ENCODE measurements at places on chromosomes 2 and 18.

GRCh38 chr18:3690764-3691066 lies 240.7 kb downstream of the TGIF1 start:
- no peak for DNase-seq

GRCh38 chr2:233824373-233824772 lies 30.0 kb downstream of the HJURP start:
- DNase-seq = no peak

DNA sequence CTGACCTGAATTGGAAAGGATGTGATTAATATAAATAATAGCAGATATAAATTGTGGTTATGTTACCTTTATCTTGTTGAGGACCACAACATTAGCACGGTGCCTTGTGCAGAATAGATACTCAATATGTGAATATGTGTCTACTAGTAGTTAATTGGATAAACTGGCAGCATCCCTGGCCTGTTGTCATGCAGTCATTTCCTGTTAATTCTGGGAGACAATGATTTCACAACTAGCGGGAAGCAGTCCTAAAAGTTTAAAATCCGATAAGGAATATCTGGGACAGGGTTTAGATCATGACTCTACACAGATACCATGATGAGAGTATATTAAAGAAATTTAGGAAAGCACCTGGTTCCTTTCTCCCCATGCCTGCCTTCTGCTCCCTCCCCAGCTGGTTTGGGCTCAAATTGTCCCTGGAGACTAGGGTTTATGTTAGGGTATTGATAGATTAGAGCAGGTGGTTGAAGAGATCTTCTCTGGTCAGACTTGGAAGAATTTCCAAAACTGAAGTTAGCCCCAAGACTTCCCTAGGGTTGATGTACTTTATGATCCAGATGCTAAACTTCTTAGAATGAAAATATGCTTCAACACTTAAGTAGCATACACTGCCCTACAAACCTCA lies 32.8 kb downstream of the CYBRD1 start:
- DNase-seq = no peak

DNA sequence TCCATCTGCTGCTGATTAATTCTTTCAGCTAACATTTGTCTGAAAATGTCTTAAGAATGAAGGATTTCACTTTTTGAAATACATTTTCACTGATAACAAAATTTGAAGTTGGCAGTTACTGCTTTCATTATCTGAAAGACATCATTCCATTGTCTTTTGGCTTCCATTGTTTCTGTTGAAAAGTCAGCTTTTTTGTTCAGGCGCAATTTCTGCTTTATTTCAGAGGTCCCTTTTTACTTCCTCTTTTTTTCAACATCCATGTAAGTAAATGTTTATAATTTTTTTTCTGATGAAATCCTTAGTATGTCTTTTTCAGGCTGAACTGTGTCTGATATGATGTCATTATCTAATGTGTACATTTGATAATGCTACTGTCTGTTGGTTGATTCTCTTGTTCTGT lies 184.2 kb downstream of the RND3 start:
- DNase-seq = no peak

DNA sequence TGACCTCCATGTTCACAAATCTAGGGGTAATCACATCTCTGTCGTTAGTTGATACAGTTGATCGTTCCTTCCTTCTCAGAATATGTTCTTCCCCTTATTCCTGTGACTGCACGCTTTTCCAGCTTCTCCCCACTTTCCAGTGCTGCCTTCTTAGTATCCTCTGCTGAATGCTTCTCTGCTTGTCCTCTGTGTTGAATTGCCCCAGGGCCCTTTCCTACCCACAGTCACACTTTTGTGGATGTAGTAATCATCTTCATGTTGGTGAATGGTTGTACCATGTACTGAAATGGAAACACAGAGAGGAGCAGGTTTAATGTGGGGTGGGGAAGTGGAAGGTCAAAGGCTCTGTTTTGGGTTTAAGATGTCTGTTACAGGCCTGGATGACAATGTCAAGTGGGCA lies 47.2 kb downstream of the EML6 start:
- DNase-seq = no peak

- DNase-seq = no peak
Measured at GRCh38 chr2:227886149-227886548, 14.7 kb downstream of the DAW1 start.

GRCh38 chr2:85951351-85952067 lies 62.7 kb upstream of the ST3GAL5 start:
- no peak for DNase-seq

DNA sequence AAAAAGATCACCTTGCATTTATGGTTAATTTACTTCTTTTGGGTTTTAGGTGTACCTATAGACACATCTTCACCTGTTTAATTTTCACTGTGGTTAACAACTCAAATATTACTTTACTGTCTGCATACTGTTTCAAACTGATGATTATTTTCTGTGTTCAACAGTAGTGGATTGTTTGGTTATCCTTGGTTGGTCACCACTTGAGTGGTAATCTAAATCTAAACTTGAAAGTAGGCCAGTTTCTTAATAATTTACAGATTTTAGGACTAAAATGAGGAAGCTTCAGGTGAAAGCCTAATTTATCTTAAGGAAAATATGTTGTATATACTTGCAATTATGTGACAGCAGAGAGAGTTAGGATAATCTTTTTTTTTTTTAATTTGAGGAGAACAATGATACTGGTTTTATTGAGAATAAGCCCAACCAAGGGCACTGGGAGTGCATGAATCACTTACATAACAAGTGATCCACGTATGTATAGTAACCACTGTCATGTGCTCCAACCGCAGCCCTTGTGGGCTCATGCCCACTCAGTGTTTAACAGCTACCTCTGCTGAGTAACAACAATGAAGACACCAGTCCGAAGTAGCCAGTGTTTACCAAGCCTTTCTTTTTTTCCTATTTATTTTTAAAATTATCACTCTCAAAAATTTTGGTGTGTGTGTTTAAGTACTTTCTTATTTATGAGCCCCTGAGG lies 31.0 kb upstream of the WDSUB1 start:
- no peak for DNase-seq

DNA sequence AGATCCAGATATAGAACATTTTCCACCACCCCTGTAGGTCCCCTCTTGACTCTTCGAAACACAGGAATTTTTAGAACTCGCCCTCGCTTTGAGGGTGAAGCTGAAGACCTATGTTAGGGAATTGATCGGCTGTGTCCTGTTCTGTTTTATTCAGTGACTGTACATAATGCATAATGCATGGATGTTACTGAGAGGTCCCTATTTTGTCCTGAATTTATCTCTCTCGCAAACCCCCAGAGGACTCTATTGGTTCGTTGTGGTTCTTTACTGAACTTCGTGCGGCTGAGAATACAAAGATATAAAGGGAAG lies 431 bp upstream of the EIF5B start:
- DNase-seq = no peak

- DNase-seq = no peak
Measured at GRCh38 chr18:45165871-45166270, 449.4 kb upstream of the SLC14A2 start.

- DNase-seq = no peak
Measured at GRCh38 chr2:669323-669722, 7.9 kb downstream of the TMEM18 start.

DNA sequence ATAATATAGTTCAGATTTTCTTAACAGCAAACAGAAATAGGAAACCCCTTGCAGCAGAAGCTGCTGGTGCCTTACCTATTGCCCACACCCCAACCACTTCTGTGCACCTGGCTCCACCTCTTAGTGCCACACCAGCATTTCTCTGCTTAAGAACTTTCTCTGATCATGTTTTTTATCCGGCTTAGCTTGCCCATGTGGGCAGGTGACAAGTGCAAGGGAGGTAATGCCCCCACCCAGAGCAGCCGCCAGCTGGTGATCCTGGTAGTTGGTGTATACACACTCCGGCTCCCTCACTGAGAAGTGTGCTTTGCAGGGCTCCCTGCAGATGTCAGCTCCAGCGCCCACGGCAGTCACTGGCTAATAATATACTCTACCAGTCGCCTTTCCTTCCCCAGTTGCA lies 126.3 kb downstream of the ALPK2 start:
- DNase-seq = no peak

DNA sequence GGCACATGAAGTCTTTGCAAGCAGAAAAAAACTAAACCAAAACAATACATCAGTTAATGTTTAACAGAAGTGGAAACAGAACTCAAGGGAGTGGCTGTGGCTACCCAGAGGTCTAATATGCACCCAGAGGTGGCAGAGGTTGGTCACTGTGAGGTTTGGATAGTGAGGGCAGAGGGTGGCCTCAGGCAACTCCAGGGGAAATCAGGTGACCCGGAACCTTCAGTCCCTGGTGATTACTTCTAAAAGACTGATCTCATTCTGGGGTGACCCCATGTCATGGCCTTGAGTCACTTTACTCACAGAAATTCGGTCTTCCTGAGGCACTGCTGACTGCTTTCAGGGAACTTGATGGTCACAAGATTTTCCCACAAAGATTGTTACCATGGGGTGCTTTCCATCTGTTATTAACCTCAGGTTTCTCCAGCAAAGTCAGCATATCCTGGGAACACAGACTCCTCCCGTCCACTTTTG lies 99.4 kb downstream of the TMEM17 start:
- DNase-seq = no peak

- DNase-seq = no peak
Measured at GRCh38 chr2:24972315-24972961, 683 bp upstream of the DNAJC27 start.

- DNase-seq = no peak
Measured at GRCh38 chr2:231483398-231484329, 19.4 kb upstream of the NCL start.

GRCh38 chr2:29705616-29706015 lies 215.8 kb downstream of the ALK start:
- no peak for DNase-seq

GRCh38 chr18:66167829-66168684 lies 417.2 kb downstream of the CDH7 start:
- DNase-seq = no peak

GRCh38 chr2:96233880-96234316 lies 25.3 kb upstream of the STARD7 start:
- no peak for DNase-seq

DNA sequence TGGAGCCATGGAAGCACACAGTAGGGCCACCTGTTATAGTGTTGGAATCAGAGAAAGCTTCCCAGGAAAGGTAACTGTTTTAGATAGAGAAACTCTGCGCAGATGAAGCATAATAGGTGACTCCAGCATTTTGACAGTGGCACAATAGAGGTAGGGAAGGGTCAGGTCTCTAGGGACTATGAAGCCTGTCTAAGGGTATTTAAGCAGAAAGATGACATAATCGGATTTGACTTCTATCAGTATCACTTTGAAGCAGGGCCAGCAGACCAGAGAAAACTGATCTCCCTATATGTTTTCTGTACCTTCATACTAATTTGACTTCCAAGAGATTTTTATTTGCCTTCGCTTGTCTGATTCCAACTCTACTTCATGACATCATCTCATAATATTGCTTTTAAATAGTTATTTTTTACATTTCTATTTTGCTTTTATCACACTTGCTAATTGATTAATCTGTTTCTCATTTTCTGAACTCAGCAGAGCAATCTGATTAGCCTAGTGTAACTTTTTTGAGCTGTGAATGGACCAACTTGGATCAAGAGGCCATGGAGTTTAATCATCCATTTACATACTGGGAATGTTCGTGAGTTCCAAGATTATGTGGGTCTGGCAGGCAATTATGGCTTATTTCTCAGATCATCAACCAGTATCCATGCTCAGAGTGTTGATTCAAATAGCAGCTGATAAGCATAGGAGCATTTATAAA lies 8.4 kb upstream of the HIBCH start:
- no peak for DNase-seq

- DNase-seq = no peak
Measured at GRCh38 chr2:153268941-153269461, 209.6 kb downstream of the RPRM start.

DNA sequence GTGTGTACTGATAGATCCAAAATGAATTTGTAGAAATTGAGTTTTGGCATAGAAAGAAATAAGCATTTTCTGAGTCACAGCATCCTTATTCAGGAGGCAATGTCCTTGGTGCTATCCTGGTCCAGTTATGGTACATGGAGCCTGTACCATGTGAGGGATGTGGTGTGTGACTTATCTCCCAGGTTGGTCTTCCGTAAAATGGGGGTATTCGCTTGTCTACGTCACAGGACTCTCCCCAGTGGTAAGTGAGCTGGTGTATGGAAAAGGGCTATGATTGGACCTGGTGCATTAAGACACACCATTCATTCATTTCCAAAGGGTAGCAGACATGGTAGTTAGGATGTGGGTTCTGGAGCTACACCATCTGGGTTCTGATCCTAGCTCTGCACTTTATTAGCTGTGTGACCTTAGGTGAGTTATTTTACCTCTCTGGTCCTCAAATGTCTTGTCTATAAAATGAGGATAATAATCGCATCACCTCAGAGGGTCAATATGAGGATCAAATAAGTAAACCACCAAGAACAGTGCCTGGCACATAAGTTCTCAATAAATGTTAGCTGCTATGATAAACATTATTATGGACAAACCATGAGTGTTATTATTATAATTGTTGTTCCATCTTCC lies 119.2 kb downstream of the MYCN start:
- DNase-seq = no peak

DNA sequence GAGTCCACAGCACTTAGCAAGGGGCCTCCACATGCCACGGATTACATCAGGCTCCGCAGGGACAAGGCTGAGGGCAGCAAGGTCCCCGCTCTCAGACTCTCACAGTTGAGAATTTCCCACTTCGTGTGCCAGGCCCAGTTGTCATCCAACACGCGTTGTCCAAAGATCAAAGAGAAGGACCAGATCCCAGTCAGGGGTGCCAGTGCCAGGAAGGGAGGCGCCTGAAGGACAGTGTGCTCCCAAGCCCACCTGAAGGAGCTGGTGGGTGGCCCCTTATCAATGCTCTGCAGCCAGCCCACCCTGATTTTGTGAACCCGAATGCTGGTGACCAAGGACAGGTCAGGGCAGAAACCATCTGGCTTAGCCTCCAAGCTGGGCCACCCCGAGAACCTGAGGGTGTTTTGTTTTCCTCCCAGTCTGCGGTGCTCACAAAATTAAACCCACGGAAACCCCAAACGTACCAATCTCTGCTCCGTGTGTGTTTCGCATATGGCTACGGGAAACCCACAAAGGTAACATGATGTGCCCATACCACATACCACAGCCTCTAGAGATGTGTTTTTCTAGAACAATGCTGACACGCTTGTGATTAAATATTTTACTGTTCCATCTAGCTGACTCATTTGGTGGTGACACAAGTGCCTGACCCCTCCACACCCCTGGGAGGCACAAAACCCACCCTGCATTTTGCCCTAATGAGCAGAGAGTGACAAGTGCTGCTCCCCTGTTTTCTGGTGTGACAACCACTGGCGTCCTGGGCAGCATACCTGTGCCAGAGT lies 24.5 kb downstream of the CRACDL start:
- DNase-seq = no peak

DNA sequence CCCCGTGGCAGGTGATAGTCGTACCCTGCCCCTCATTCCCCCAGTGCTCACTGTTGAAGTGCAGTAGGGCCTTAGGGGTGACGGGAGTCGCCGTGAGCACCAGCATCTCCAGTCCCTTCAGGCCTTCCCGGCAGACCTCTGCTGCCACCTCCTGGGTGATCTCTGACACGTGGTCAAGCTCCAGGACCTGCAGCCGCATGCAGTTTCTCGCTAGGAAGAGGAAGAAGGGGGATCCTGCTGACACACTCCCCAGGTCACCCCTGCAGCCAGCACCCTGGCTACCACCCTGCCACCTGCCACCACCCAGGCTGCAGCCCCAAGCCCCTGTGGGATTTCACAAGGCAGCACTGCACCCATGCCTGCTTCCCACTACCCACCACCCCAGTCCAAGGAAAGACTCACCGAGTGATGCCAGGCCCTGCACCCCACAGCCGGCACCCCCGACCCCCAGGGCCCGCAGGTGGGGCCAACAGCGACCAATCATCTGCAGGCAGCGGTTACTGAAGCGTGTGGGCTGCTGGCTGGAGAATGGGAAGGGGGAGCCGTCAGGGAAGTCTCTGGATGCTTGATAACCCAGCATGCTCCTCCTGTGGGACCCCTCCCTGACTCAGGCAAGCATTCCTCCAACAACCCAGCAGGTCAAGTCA lies 23.8 kb downstream of the FBXO41 start:
- DNase-seq = no peak

Data from NCI-H1048 (cell line).